ENCODE measurements at places on chromosomes 2 and 18. TPM values are rescaled to one million over a fixed set of nuclear protein-coding genes. Genes with fewer than 3 reads are reported as not detected.

NEU4 gene
- 0.34 TPM for total RNA-seq

DAPL1 gene
- not detected for total RNA-seq

NLRC4 gene
- total RNA-seq = not detected

C2orf15 gene
- 0.41 TPM for total RNA-seq

IL18R1 gene
- total RNA-seq = 4.7 TPM

WBP1 gene
- 93.6 TPM for total RNA-seq

ZC3H8 gene
- 19.0 TPM for total RNA-seq

C2orf66 gene
- total RNA-seq = 0.15 TPM

EVA1A gene
- total RNA-seq = 35.2 TPM

TCF23 gene
- not detected for total RNA-seq

GALR1 gene
- total RNA-seq = not detected

POMC gene
- total RNA-seq = not detected

RNF152 gene
- 1.2 TPM for total RNA-seq

ARL5A gene
- total RNA-seq = 41.8 TPM

SIX3 gene
- total RNA-seq = not detected

PHOSPHO2 gene
- total RNA-seq = 3.0 TPM

HOXD13 gene
- 5.3 TPM for total RNA-seq

AQP12B gene
- not detected for total RNA-seq
